ENCODE measurements at places on chromosomes 6 and 20. TPM values are rescaled to one million over a fixed set of nuclear protein-coding genes. Genes with fewer than 3 reads are reported as not detected.

The PPP1R16B gene
- total RNA-seq, result 0.03 TPM

The SPDEF gene
- total RNA-seq, result not detected

The SMLR1 gene
- not detected for total RNA-seq

The ABHD16B gene
- not detected for total RNA-seq

The PTPRT gene
- total RNA-seq, result not detected

The MUC22 gene
- not detected for total RNA-seq

The NMBR gene
- not detected for total RNA-seq

The MAK gene
- total RNA-seq, result not detected

The USP49 gene
- total RNA-seq, result 1.0 TPM

The CAGE1 gene
- total RNA-seq, result 0.08 TPM

The UST gene
- total RNA-seq, result 6.7 TPM

The GTSF1L gene
- not detected for total RNA-seq

The DEFB126 gene
- not detected for total RNA-seq

The CDH22 gene
- total RNA-seq, result not detected

The EYA4 gene
- total RNA-seq, result 0.05 TPM

The CLDN20 gene
- total RNA-seq, result not detected

The AAR2 gene
- 27.7 TPM for total RNA-seq

The SLC52A3 gene
- not detected for total RNA-seq

The CPNE5 gene
- not detected for total RNA-seq

The NNAT gene
- not detected for total RNA-seq

The RAET1L gene
- total RNA-seq, result not detected

The CD24 gene
- total RNA-seq, result 299 TPM

The MYCT1 gene
- total RNA-seq, result not detected

The MATN4 gene
- 0.50 TPM for total RNA-seq

The CRISP2 gene
- not detected for total RNA-seq

The THBD gene
- 4.7 TPM for total RNA-seq

The EDN3 gene
- total RNA-seq, result not detected

The FAM209B gene
- total RNA-seq, result not detected

The PPARD gene
- 7.4 TPM for total RNA-seq

The TDRD6 gene
- total RNA-seq, result not detected

The PIM1 gene
- 49.8 TPM for total RNA-seq

The TFAP2C gene
- 1.1 TPM for total RNA-seq

The C6orf58 gene
- not detected for total RNA-seq

The SLC22A2 gene
- total RNA-seq, result not detected

The MYBL2 gene
- total RNA-seq, result 80.8 TPM

The SOBP gene
- 0.31 TPM for total RNA-seq

The MUCL3 gene
- not detected for total RNA-seq

The KCNG1 gene
- total RNA-seq, result 17.7 TPM

The NELFE gene
- total RNA-seq, result 134 TPM

The SPATA25 gene
- total RNA-seq, result not detected

The PTCHD4 gene
- total RNA-seq, result 1.4 TPM

The GHRH gene
- total RNA-seq, result not detected

The TTLL9 gene
- total RNA-seq, result not detected

The BPI gene
- total RNA-seq, result 0.11 TPM

The SSTR4 gene
- total RNA-seq, result not detected

The SEL1L2 gene
- not detected for total RNA-seq

The TRIM38 gene
- total RNA-seq, result 7.0 TPM

The PSMB8 gene
- 118 TPM for total RNA-seq

The MEI4 gene
- not detected for total RNA-seq

The EZR gene
- 202 TPM for total RNA-seq

The CDC25B gene
- total RNA-seq, result 74.6 TPM

The TMEM244 gene
- not detected for total RNA-seq

The PMEPA1 gene
- 4.9 TPM for total RNA-seq

All from SJSA1 (cell line).